ENCODE measurements at places on chromosomes 2 and 18.

GRCh38 chr18:3912705-3913104 lies 462.7 kb downstream of the TGIF1 start:
- DNase-seq, result no peak

DNA sequence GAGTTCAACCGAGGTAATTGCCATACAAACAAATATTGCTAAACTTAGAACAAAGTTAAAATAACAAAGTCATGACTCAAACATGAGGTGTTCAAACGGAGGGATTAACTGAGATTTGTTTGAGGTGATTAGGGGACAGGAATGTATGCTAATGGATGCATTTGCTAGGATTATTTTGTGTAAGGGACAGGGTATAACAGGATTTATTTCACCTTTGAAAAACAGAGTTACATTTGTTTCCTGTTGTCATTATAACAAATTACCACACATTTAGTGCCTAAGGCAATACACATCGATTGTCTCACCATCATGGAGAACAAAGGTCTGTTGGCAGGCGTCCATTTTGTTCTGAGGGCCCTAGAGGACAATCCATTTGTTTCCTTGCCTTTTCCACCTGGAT lies 304.3 kb upstream of the CNTNAP5 start:
- DNase-seq, result no peak

- no peak for DNase-seq
Measured at GRCh38 chr2:164103271-164103670, 367.5 kb upstream of the FIGN start.

GRCh38 chr2:11766016-11766415 lies 19.6 kb downstream of the LPIN1 start:
- no peak for DNase-seq

DNA sequence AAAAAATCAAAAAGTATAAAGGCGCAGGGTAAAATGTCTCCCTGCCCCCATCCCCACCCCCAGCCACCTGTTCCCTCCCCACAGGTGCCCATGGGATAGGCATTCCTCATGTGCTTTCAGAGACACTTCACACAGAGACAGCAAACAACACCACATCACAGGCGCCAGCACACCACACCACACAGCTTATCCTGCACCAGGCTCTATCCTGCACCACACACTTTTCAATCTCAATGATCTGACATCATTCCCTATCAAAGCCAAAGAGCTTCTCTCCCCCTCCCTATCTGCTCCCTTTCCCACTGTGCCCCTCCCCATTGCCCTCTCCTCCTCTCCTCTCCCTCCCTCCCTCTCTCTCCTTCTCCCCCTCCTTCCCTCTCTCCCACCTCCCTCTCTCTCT lies 15.5 kb downstream of the FAM178B start:
- DNase-seq, result no peak

- no peak for DNase-seq
Measured at GRCh38 chr18:24928301-24928878, 423.6 kb downstream of the ZNF521 start.

DNA sequence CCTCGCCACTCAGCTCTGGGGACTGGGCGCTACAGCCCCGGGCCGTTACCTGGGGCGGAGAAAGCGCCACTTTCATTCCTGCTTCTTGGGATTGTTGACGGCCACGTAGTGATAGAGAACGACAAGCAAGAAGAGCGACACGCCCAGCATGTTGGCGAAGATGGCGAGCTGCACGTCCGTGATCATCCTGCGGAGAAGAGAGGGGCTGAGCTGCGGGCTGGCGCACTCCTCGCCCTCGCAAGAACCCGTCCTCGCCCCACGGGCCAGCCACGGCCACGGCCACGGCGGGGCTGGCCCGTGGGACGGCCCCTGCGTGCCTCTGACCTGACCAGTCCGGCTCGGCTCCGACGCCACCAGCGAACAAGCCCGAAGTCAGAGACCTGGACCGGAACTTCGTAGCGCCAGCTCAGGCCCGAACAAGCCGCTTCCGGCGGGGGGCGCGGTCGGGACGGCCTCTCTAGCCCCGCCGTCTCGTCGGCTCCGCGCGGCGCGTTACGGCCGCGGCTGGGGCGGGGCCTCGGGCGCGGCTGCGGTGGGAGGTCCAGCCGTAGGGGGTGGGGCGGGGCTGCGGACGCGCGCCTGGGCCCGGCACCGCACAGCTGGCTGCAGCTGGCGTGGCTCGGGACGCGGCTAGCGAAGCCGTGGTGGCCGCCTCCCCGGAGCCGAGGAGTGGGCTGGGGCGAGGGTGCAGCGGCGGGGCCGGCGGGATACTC lies at the start of gene OST4:
OST4 (minus strand) TSS at position 378 of the 713 bp plus-strand sequence.
- peak; percentile 86 for DNase-seq

DNA sequence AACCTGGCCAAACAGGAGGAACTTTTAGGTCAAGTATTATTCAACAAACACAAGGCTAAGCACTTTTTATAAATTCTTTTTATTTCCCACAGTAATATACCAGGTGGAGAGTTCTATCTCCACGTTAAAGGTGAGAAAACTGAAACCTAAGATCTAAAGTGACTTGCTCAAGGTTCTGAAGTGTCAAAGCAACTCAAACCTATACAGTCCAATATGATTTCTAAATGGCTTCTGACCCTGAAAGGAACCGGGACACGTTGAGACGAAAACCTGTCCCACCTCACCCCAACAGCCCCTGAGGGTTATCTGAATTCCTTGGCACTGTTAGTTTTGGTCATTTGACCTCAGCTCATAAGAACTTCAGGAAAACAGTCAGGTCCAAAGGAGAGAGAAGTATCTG lies 814.5 kb upstream of the LRATD1 start:
- no peak for DNase-seq

DNA sequence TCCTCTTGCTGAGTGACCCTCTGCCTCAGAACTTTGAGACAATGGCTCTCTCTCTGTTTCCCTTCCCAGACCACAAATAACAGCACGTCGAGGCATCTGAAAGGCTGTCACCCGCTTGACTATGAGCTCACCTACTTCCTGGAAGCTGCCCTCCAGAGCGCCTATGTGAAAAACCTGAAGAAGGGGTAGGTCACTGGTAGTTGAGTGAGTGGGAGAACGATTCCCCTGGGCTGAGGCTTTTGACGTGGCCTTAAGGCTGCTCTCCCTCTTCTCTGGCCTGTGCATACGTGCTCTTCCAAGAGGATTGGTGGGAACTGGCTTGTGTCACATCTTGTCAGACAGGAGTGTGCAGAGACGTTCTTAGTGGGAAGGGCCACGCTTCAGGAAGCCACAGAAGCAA lies 63.1 kb upstream of the MCFD2 start:
- DNase-seq, result peak; percentile 40

DNA sequence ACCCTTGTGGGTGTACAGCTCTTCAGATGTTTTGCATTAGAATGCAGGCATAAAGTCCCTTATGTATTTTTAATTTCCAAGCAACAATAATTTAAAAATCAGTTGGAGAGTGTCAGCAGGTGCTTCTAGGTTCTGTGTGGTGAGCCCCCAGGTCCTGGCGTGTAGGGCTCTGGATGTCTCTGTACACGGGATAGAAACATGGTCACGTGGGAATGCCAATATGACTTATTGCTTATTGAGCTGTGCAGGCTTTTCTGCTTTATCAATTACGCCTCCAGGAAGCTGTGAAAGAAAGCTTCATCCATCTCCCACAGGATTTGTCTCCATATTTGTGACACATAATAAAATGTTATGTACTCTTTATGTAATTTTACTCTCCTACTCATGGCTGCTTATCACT lies 37.8 kb downstream of the PRELID3A start:
- no peak for DNase-seq

- no peak for DNase-seq
Measured at GRCh38 chr2:85245891-85246290, 81.9 kb downstream of the TGOLN2 start.

GRCh38 chr2:98959810-98960507 lies 23.9 kb upstream of the CRACDL start:
- no peak for DNase-seq

Data from MV-4-11 (cell line).